Mammary epithelial cell (primary cell): ENCODE measurements at places on chromosomes 1 and 21. TPM values are rescaled to one million over a fixed set of nuclear protein-coding genes. Genes with fewer than 3 reads are reported as not detected.

SMCP gene
- not detected for total RNA-seq

KAZN gene
- total RNA-seq = 17.6 and 18.6 TPM in 2 replicates

FAM177B gene
- not detected in 2 replicates for total RNA-seq

ERICH3 gene
- not detected for total RNA-seq

DNA sequence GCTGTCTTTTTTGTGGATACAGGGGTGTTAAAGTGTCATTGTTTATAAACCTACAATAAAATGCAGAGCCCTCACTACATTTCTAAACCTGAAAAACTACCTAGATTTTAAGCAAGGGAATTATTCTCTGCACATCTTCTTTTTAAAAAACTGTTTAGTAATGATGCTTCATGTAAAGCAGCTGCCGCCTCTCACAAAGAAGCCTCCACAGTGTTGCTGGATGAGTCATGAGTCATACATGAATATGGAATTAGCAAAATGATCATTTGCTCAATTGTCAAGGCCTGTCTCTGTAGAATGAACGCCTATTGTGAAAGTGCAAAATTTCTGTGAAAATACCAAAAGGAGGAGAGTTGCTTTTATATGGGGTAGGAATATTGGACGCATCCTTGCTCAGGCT lies 259.5 kb upstream of the CHRM3 start:
- DNase-seq = no peak

DNA sequence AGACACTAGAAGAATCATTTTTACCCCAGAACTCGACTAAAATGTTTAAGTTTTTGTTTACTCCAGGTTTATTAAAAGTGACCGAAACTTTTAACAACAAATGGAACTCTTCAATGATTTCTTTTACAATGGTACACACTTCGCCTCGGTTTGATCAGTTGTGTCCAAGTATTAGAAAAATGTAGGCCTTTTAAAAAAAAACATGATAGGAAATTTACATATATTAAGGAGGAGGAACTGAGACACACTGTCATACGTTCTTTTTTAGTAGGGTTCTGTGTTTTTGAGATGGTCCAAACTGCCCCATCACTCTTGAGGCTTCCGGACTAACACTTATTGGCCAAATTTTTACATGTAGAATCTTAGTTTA lies 1.3 kb downstream of the PRDM2 start:
- no peak for DNase-seq

- no peak for DNase-seq
Measured at GRCh38 chr1:173201969-173202368, 5.2 kb downstream of the TNFSF4 start.

DNA sequence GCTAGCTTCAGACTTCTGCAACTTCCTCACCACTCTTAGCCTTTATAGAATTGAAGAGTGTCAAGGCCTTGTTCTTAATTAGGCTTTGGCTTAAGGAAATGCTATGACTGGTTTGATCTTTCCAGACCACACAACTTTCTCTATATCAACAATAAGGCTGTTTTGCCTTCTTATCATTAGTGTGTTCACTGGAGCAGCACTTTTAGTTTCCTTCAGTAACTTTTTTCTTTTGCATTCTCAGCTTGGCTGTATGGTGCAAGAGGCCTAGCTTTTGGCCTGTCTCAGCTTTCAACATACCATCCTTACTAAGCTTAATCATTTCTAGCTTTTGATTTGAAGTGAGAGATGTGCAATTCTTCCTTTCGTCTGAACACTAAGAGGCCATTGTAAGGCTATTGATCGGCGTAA lies 8.6 kb downstream of the PRKACB start:
- DNase-seq = no peak

DNA sequence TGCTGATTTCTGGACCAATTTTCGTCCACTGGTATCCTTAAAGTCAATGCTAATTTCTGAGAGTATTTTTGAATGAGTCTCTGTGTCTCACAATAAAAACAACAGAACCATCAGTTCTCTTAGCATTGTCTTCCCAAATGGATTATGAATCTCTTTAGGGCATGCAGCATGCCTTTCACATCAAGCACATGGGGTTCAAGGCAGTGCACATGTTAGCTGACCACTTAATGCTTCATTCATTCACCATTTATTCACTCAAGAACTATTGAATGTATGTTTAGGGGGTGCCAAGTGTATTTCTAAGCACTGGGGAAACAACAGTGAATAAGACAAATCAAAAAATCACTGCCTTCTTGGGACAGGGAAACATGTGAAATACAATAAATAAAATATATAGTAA lies 126.7 kb upstream of the SLC44A3 start:
- DNase-seq = no peak

- no peak for DNase-seq
Measured at GRCh38 chr1:111629190-111629954, 9.8 kb downstream of the RAP1A start.

GRCh38 chr1:160855181-160855981 lies 7.3 kb downstream of the CD244 start:
- no peak for DNase-seq
